ENCODE measurements at places on chromosomes 13 and 19.

DNA sequence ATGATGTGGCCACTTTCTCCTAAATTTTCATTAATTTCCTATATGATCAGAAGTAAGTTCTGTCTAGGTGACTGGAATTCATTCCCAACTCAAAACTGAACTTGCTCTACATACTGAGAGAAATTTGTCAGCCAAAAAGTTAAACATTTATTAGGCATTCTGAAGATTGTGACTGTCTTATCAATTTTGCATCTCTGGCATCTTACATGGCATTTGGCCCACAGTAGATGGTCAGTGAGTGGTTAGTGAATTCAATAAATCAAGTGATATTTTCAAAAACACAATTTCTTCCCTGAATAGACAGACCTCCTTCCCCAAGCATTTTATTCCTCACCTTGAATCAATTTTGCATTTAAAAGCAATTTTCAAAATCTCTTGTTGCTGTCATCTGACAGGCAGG lies 363.2 kb upstream of the NBEA start:
- no peak for DNase-seq

DNA sequence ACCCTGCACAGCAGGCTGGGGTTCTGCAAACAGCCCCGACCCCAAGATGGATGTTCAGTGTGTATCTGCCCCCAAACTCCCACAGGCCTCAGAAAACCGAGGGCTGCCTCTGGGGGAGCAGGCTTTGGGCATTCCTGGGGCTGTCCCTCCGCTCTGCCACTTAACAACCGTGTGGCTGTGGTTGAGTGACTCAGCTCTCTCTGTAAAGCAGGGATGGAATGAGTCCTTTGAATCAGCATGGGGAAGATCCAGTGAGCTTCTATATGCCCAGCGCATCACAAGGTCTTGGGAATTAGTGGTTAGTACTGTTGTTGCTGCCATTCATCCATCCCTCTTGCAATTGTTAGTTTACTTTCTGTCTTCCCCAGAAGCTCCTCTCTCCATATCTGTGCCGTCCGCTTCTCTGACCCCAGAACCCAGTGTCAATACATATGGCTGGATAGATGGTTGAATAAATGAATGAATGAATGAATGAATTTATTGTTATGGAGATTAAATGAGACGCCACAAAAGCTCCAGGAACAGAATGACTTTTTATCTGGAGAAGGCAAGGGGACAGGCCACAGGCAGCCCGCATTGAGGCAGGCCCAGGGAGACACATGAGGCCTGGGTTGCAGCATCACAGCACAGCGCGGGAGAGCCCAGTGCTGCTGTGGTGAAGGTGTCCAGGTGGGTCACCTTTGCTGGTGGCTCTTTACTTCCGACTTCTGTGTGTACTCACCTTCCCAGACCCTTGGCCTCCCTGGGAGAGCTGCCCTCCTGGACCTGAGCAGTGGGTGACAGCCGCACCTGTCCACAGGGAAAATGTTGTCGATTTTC lies 89.2 kb downstream of the RGCC start:
- no peak for DNase-seq

DNA sequence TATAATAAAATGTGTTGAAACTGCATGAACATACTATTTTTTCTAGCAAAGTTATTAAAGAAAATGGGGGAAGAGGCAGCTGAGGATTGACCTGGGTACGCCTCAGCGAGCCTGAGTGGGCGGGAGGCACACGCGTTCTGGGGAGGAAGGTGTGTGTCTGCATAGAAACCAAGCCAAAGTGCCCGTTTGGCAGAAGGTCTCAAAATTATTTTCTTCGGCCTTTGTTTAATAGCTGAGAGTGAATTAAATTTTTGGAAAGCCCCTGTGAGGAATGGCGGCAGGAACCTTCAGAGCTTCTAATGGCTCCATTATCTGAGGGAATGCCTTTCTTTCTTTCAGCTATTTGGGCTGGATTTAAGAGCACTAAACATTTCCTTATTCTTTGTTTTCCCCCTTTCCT lies 5.2 kb downstream of the ZIC2 start:
- DNase-seq: no peak

DNA sequence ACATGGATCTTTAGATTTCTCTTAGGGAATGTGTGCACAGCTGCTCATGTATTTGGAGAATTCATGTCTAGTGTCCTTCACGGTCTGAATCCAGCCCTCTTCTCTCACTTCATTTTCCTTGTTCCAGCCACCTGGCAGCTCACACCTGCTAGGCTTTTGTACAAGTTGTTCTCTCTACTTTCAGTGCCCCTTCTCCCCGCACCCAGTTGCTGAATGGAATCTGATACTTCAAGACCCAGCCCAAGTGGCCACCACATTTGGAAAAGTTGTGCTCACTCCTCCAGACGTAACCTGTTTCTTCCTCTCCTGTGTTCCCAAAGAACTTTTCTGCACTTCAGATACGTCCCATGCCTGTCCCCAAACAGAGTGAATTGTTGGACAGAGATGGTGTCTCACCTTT lies 235.6 kb downstream of the SHISA2 start:
- DNase-seq: no peak

GRCh38 chr19:11018763-11019162 lies 57.9 kb downstream of the SMARCA4 start:
- DNase-seq: no peak

- no peak for DNase-seq
Measured at GRCh38 chr13:27619728-27620376, 477 bp downstream of the LNX2 start.

DNA sequence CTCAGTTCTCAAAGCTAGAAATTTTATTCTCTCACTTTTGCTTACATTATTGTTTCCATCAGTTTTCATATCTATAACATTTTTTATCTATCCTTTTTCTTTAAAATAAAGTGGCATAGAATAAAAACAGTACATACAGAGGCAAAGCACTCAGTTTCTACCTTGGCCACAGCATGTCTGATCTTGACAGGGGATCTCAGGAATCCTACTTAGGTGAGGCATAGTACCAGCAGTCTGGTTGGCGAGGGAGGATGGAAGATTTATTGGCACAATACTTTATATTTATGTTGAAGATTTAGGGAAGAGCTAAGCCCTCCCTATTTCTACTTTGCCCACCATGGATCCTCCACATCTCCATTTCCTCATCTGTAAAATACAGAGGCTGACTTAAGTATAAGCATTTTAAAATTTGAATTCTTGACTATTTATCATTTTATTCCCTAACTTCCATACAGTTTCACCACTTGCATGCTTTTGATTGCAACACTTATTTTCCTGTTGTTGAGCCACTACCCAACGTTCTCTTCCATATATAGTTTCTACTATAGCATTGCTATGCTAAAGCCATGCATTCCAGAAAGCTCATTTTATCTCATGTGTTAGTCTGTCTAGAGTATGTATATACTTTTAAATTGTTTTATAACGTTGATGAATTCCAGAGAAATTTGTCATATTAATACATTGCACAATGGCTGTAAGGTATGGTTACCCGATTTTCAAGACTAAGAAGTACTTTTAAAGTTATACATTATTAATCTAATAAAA lies 506.7 kb downstream of the KCTD12 start:
- no peak for DNase-seq

- DNase-seq: no peak
Measured at GRCh38 chr19:55443824-55444480, 852 bp upstream of the SHISA7 start.

DNA sequence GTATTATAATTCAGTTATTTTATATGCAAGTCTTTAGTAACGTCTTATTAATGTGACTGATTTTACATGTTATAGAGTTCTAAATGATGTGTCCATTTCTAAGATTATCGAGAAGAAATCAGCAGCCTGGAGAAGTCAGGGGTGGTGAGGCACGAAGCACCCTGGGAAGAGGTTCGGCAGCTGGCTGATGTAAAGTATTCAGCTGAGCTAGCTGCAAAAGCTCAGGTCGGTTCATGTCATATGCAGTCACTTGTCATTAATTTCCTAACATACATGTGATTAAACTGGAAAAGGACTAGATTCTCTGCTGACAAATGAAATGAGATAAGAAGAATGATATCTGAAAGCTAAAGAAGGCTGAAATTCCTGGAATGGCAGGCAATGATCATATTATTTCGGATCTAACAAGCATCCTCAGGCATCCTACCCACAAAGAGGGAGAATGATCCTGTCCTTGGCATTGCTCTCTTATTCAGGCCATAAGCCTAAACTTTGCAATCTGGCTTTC lies 383.0 kb upstream of the SLITRK1 start:
- DNase-seq: no peak

DNA sequence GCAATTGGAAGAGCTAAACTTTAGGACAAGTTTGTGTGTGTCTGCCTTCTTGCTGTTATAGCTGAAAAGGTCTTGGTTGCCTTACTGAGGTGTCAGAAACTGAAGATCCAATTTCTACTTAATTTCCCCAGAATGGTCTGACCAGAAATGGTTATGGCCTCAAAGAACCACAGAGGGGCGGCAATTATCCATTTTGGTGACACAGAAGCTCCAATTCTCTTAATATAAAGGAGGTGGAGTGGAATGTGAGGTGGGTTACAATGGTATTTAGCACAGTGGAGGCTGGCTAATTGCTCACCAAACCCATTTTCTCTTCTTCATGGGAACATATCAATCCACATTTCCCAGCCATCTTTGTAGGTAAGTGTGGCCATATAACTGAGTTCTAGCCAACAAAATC lies 1157.2 kb downstream of the OLFM4 start:
- no peak for DNase-seq

- DNase-seq: no peak
Measured at GRCh38 chr13:103539265-103539664, 473.0 kb upstream of the SLC10A2 start.

- DNase-seq: no peak
Measured at GRCh38 chr13:41579881-41580280, 122.5 kb downstream of the RGCC start.

GRCh38 chr19:30064348-30064699 lies 122.3 kb downstream of the URI1 start:
- DNase-seq: no peak

DNA sequence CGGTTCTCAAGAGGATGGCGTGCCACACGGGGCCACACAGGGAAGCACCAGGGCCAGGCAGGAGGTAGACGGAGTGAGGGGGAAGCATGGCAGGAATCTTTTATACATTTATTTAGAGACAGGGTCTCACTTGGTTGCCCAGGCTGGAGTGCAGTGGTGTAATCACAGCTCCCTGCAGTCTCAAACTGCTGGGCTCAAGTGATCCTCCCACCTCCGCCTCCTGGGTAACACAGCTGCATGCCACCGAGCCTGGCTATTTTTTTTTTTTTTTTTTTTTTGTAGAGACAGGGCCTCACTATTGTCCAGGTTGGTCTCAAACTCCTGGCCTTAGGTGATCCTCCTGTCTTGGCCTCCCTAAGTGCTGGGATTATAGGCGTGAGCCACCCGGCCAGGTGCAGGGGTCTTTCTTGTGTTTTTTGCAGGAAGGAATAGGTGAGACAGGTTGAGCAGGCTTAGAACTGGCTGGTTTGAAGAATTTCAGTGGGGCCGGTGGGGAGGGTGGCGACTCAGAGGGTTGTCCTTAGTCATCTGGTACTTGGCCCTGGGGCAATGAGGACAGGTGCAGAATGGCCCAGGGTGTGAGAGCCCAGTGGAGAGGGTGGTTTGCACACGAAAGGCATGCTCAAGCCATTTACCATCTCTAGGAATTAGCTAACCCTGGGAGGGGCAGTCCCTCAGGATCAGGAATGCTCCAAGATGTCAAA lies 7.6 kb downstream of the SSC5D start:
- no peak for DNase-seq

DNA sequence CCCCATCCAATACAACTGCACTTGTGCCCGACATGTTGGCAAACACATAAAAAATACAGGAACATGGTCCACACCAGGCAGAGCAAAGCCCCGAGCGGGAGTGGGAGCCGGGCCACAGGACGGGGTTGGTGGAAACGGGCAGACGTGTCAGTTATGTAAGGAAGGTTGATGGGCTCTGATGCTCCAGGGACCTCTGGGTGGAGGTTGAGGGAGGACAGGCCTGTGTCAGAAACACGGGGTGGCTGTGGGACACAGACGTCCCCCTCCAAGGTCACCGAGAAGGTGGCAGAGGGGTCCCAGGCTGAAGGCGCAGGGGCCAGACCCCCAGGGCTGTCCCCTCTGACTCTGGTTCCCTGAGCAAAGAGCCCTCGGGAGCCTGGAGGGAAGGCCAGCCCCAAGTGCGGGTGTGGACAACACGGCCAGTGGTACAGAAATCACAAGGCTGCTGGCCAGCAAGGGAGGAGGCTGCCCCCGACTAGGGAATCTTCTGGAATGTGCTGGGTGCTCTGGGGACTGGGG lies 31.4 kb upstream of the C13orf46 start:
- no peak for DNase-seq

- DNase-seq: no peak
Measured at GRCh38 chr19:58166708-58167280, 16.1 kb upstream of the ZNF274 start.

DNA sequence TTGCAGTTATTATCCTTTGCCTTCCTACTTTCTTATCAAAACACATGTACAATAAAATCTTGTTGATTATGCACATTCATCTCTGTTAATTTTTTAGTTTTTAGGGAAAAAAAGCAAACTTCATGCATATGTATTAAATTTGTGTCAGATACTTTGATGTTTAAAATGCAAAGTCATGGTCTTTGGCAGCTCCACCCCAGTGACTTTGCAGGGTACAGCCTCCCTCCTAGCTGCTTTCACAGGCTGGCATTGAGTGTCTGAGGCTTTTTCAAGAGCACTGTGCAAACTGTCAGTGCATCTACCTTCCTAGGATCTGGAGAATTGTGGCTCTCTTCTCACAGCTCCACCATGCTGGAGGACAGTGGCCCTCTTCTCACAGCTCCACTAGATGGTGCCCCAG lies 1988.1 kb upstream of the PCDH20 start:
- DNase-seq: no peak

DNA sequence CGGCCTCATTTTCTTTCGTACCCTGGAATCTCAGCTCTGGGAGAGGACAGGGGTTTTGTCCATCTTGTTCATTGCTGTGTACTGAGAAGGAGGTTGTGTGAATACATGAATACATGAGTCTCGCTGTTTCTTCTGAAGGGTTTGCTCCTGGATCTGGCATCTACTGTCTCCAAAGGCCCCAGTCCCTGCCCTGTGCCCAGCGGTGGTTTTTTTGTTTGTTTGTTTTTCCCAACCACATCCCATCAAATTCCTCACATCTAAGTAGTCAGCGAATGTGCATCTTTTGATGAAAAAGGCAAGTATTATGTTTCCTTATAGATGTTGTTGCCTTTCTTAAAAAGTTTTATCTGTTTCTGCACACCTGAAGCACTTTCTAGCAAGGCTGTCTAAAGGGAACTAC lies 12.5 kb downstream of the DCAF15 start:
- DNase-seq: no peak

DNA sequence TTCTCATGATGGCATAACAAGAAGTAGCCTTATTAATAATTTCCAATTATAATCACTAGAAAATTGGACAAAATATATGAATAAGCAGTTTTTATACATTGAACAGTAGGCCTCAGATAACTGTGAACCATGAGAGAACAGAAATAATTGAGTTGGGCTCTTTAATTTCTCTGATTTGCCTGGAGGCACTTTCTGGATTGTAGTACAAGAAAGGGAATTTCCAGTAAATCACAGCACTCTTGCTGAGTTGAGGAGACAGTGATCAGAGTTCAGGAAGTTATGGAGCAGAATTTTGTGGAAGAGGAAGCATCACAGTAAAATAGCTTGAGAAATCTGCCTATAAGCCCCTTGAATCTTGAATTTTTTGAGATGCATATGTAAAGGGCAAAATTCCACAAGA lies 216.2 kb downstream of the MAB21L1 start:
- DNase-seq: no peak

Data from stimulated activated CD8-positive, alpha-beta memory T cell treated with anti-CD3 and anti-CD28 coated beads, Interleukin-7, amount 100 ng/mL, for 24 hours (primary cell).